ENCODE measurements at places on chromosomes 12 and 14.

DNA sequence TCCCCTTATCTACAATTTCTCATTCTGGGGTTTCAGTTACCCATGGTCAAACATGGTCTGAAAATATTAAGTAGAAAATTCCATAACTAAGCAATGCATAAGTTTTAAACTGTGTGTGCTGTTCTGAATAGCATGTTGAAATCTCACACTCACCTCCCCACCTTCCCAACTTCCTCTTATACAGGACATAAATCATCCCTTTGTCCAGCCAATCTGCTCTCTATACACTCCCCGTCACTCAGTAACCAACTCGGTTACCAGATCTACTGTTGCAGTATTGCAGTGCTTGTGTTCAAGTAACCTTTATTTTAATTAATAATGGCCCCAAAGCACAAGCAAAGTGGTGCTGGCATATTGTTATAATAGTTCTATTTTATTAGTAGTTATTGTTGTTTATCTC, 420.5 kb downstream of the GXYLT1 start:
- no peak for DNase-seq

DNA sequence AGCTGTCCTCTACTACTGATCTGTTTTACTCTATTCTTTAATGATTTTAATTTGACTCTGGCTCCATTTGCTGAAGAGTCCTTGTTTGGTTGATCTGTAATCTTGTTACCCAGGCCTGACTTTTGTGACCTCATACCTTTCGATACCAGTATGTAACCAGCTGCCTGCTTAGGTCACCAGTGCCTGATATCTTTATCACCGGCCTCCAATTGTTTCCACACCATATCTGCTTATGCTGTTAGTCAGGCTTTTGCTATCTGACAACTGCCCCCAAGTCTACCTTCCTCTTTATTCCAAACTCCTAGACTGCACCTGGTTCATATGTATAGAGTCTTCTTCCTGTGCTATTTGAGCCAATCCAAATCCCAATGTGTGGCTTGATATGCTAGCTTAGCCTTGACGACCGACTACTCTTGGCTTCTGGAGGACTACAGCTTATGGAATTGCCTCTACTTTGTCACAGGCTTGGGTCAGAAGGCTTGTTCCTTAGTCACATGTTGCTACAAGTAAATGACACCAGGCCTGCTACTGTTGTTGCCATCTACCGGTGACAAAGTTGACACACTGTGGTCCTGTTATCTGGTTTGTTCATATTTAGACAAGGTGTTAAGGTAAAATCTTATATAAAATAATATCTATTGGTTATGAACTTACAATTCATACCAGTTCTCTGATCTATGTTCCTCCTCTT, 193.9 kb downstream of the TRHDE start:
- DNase-seq, result no peak

GRCh38 chr14:75875958-75876357, 105.8 kb downstream of the TGFB3 start:
- DNase-seq, result peak; percentile 88

DNA sequence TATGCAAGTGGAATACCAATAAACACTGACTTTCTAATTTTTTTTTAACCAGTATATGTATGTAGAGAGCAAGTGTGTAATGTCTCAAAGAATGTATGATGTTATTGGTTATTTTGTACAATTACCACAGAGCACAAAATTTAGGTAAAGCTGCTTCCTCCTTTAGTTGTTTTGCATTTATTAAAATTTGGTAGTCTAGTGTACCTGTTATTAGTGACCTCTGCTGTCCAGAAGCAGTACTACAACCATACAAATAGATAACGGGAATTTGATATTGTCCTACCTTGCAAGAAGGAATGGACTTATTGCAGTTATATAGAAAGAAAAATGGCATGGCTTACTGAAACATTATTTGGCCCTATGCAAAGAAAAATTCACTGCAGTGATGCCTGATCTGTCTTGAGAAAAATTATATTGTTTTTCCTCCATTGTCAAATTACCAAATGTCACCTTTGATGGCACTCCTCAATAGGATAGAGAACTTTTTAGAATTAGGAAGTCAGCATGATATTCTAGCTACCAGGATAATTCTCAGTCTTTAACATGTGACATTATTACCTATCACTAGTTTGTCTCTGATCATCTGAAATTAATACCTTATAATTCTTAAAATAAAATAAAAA, 153.9 kb upstream of the RMST start:
- DNase-seq, result peak; percentile 71

DNA sequence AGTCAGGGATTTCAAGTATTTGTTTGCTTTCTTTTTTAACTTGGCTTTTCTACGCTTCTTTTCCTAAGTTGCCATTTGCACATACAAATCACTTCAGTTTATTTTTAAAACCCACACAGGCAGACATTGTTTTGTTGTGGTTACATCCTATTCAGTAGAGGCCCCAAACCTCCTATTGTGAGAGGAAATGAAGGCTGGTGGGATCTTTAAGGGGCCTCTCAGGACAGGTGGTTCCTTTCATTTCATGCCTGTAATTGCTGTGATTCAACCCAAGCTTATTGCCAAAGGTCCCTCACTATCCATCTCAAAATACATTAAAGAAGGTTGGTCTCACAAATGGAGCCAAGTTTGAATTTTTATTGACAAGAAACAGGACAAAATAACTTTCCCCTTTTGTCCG, 257.1 kb downstream of the ADAMTS20 start:
- DNase-seq, result no peak

GRCh38 chr14:58466459-58466858, 38.9 kb downstream of the KIAA0586 start:
- no peak for DNase-seq

GRCh38 chr14:93976477-93977057, at the start of gene ASB2:
Gene ASB2, minus strand, starts transcription at chr14:93976570. Its CDS starts 12,031 bp downstream, at chr14:93964539.
- peak; percentile 76 for DNase-seq

- DNase-seq, result no peak
Observed at GRCh38 chr14:51357250-51357649, 117.2 kb downstream of the TMX1 start.
